Thyroid gland (tissue), 4 donors: ENCODE measurements at places on chromosomes 12 and 14. TPM values are rescaled to one million over a fixed set of nuclear protein-coding genes. Genes with fewer than 3 reads are reported as not detected.

Gene ITGB7
- total RNA-seq: 6.3 TPM

Gene FOXA1
- 0.93 TPM for total RNA-seq

Gene KLHDC1
- 9.2 TPM for total RNA-seq

Gene MIP
- not detected for total RNA-seq

Gene CDH24
- total RNA-seq: 4.0 TPM

DNA sequence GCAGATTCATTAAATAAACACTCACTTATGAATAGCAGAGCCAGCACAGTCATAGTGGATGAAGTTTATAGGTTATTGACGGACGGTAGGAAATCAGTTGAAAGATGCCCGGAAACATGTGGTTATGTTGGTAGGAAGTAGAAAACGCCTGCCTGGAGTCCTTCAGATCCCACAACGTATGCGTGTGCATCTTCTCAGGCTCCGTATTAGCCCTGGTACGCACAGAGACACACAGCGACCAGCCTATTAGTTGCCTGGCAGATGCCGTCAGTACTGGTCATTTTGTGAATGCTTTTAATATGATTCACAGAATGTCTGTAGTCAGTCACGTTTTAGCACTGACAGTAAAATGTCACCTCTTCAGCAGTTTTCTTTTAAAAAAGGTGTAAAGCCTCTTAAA lies 196.4 kb downstream of the RGS6 start:
- DNase-seq: no peak
- H3K27me3 ChIP-seq: no peaks in the 10 kb centered on the region
- no peaks in the 10 kb centered on the region for H3K36me3 ChIP-seq

GRCh38 chr14:75299576-75299975 lies 20.9 kb downstream of the FOS start:
- peak overlapping the region; percentile 20 for H3K27ac ChIP-seq
- H3K4me3 ChIP-seq: no peak overlapping the region
- H3K27me3 ChIP-seq: no peaks in the 10 kb centered on the region
- peaks cover 9% of the 10 kb centered on the region for H3K4me1 ChIP-seq
- no peak for DNase-seq

- H3K27ac ChIP-seq: no peak overlapping the region
- DNase-seq: no peak
- no peaks in the 10 kb centered on the region for H3K4me1 ChIP-seq
These were observed 209.0 kb upstream of the PLEKHG7 start for GRCh38 chr12:92493816-92494215.

DNA sequence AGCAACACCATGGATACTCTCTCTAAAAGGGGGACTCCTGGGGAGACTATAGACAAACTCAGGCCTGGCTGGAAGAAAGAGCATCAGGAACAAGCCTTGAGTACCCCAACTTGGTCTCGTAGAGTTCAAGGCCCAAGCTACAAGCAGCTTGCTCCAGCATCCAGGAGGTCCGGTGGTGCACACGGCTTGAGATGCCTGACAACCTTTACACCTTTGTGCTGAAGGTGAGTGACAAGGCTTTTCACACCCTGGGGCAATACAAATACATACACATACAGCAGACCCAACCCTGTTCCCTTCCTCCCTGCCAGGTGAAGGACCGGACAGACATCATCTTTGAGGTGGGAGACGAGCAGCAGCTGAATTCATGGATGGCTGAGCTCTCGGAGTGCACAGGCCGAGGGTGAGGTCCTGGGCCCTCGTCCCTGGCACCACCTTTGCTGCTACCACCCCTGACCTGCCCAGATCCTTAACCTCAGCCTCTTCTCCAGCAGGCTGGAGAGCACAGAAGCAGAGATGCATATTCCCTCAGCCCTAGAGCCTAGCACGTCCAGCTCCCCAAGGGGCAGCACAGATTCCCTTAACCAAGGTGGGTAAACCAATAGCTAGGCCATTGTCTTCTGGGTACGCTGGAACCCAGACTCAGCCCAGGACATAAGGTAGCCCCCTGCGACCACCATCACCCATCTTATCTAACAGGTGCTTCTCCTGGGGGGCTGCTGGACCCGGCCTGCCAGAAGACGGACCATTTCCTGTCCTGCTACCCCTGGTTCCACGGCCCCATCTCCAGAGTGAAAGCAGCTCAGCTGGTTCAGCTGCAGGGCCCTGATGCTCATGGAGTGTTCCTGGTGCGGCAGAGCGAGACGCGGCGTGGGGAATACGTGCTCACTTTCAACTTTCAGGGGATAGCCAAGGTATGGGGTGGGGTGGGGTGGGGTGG lies 41.2 kb downstream of the SH2B3 start:
- no peak overlapping the region for H3K4me3 ChIP-seq
- no peaks in the 10 kb centered on the region for H3K27me3 ChIP-seq
- H3K27ac ChIP-seq: no peak overlapping the region
- peaks cover 10% of the 10 kb centered on the region for H3K4me1 ChIP-seq

DNA sequence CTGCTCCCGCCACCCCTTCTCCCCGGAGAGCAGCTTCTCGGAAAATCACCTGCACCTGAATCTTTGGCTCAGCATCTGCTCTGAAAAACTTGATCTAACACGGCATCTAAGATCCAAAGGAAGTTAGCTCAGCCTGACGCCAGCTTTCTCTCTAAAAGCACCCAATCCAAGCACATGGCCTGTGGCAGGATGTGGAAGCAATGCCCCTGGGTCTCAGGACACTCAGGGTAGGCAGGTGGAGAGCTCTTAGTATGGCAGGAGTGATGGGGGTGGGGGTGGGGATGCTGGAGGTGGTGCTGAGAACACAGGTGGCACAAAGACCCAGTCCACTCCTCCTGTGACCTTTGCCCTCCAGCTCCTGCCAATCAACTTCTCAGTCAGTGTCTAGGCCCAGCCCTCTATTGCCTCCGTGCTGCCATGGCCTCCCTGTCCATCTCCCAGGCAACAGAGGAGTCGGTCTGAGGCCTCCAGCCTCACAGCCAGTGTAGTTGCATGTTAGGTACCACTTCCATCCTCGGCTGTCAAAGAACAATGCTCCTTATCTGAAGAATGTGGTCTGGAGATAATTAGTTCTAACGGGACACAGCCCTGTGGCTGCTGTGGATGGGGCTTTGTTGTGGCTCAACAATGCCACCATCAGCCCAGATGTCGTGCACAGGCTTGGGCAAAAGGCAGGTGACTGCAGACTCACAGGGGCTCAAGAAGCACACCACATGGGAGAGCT lies 180.0 kb upstream of the C14orf180 start:
- H3K4me3 ChIP-seq: no peak overlapping the region
- no peaks in the 10 kb centered on the region for H3K36me3 ChIP-seq
- H3K27ac ChIP-seq: no peak overlapping the region
- no peak for DNase-seq

GRCh38 chr14:40576880-40577478 lies 1029.7 kb upstream of the LRFN5 start:
- H3K36me3 ChIP-seq: no peaks in the 10 kb centered on the region
- H3K27me3 ChIP-seq: no peaks in the 10 kb centered on the region
- H3K4me1 ChIP-seq: no peaks in the 10 kb centered on the region
- DNase-seq: no peak
- no peak overlapping the region for H3K4me3 ChIP-seq
- H3K27ac ChIP-seq: no peak overlapping the region

DNA sequence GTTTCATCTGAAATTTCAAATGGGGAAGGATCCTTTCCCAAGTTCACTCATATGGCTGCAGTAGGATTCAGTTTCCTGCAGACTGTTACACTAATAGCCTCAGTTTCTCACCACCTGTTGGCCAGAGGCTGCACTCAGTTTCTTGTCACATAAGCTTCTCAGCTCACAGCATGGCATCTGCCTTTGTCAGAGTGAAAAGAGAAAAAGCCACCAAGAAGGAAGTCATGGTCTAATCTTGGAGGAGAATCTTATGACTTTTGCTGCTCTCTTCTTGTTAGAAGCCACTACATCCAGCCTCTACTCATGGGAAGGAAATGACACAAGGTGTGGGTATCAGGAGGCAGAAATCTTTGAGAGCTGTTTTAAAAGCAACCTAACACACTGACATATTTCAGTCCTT lies 39.4 kb upstream of the BTG1 start:
- no peaks in the 10 kb centered on the region for H3K4me1 ChIP-seq
- no peaks in the 10 kb centered on the region for H3K36me3 ChIP-seq
- no peaks in the 10 kb centered on the region for H3K27me3 ChIP-seq
- H3K27ac ChIP-seq: no peak overlapping the region

- H3K4me3 ChIP-seq: no peak overlapping the region
- DNase-seq: no peak
- H3K36me3 ChIP-seq: no peaks in the 10 kb centered on the region
- H3K4me1 ChIP-seq: no peaks in the 10 kb centered on the region
- no peaks in the 10 kb centered on the region for H3K27me3 ChIP-seq
These were observed 497.6 kb downstream of the RMST start for GRCh38 chr12:97960225-97960624.

GRCh38 chr12:64580681-64581080 lies 29.6 kb upstream of the RASSF3 start:
- no peak for DNase-seq
- no peak overlapping the region for H3K4me3 ChIP-seq
- no peaks in the 10 kb centered on the region for H3K27me3 ChIP-seq
- peaks cover 21% of the 10 kb centered on the region for H3K4me1 ChIP-seq

DNA sequence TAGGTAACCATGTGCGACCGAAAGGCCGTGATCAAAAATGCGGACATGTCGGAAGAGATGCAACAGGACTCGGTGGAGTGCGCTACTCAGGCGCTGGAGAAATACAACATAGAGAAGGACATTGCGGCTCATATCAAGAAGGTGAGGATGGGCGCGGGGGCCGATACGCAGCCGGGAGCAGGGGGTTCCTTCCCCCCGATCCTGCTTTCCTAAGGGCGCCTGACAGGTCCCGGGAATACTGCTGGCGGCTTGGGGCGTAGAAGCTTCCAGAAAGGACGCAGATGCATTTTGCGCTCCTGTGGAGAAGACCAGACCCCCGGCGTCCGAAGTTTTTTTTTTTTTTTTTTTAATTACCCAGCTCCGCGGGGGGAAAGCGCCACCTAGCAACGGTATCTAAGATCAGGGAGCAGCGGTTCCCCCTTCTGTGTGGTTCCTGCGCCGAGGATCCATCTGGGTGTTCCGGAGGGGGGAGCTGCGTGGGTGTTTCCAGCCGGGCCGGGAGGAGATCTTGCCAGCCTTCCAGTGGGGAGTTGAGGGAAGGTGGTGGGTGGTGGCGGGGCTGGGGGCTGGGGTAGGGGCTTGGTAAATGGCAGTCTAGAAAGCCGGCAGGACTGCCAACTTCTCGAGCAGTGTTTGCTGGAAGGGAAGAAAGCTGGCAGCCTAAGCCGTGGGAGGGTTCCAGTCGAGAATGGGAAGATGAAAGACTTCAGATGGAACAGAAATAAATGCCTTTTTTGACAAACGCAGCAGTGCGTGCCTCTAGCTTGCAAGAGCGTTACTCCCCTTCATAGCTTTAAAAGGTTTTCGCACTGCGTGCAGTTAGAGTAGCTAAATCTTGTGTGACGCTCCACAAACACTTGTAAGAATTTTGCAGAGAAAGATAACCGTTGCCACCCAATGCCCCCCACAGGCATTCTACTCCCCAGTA lies 764 bp downstream of the DYNLL1 start:
- peak overlapping the region; percentile 80 for H3K4me3 ChIP-seq
- peak overlapping the region; percentile 50 for H3K27ac ChIP-seq
- no peaks in the 10 kb centered on the region for H3K27me3 ChIP-seq
- peaks cover 11% of the 10 kb centered on the region for H3K36me3 ChIP-seq
- DNase-seq: peak; percentile 69
- peaks cover 11% of the 10 kb centered on the region for H3K4me1 ChIP-seq

- peaks cover 28% of the 10 kb centered on the region for H3K4me1 ChIP-seq
- H3K27me3 ChIP-seq: no peaks in the 10 kb centered on the region
- no peak overlapping the region for H3K27ac ChIP-seq
- H3K4me3 ChIP-seq: no peak overlapping the region
These were observed 61.4 kb downstream of the HMGA2 start for GRCh38 chr12:65885716-65886115.

- H3K27ac ChIP-seq: peak overlapping the region; percentile 22
- no peaks in the 10 kb centered on the region for H3K36me3 ChIP-seq
- DNase-seq: peak; percentile 66
These were observed 130.3 kb downstream of the NDUFA12 start for GRCh38 chr12:94872971-94873733.

- no peaks in the 10 kb centered on the region for H3K36me3 ChIP-seq
- no peak overlapping the region for H3K27ac ChIP-seq
- no peak overlapping the region for H3K4me3 ChIP-seq
These were observed 35.4 kb upstream of the TMEM179 start for GRCh38 chr14:104639885-104640548.

DNA sequence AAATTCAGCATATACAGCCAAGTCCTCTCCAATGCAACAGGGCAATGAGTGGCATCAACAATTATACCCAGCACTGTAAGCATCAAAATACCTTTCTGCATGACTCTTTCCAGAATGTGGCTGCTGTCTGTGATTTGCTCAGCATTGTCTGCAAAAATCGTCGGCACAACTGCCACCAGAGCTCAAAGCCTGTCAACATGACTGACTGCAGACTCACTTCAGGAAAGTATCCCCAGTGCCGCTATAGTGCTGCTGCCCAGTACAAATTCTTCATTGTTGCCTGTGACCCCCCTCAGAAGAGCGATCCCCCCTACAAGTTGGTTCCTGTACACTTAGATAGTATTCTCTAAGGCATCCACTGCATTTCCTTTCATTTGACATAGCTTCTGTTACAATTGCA lies 735 bp downstream of the RNASE6 start:
- no peaks in the 10 kb centered on the region for H3K4me1 ChIP-seq
- no peaks in the 10 kb centered on the region for H3K36me3 ChIP-seq
- DNase-seq: no peak
- H3K4me3 ChIP-seq: no peak overlapping the region

GRCh38 chr12:50268482-50268881 lies 14.8 kb downstream of the LIMA1 start:
- no peaks in the 10 kb centered on the region for H3K36me3 ChIP-seq
- H3K4me1 ChIP-seq: peaks cover 17% of the 10 kb centered on the region
- no peak overlapping the region for H3K4me3 ChIP-seq
- H3K27ac ChIP-seq: no peak overlapping the region
- H3K27me3 ChIP-seq: no peaks in the 10 kb centered on the region
